ENCODE measurements at places on chromosomes 12 and 14.

DNA sequence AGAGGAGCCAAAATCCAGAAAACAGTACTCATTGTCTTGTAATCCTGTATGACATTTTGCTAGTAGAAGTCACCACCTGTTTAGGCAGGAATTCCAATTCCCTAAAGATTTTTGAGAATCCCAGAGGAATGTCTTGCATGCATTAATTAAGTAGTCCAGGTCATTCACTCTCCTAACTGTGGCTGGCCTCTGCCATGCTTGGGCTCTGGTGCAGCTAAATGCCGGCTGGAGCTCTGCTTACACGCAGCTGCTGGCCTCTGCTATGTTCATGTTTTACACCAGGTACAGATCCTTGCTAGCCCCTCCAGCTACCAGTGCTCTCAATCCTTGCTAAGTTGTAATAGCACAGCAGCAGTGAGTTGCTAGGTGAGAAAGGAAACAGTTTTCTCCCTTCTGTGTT lies 16.3 kb upstream of the HIF1A start:
- no peak for DNase-seq

GRCh38 chr12:130504840-130505175 lies 167.1 kb downstream of the PIWIL1 start:
- DNase-seq = no peak

DNA sequence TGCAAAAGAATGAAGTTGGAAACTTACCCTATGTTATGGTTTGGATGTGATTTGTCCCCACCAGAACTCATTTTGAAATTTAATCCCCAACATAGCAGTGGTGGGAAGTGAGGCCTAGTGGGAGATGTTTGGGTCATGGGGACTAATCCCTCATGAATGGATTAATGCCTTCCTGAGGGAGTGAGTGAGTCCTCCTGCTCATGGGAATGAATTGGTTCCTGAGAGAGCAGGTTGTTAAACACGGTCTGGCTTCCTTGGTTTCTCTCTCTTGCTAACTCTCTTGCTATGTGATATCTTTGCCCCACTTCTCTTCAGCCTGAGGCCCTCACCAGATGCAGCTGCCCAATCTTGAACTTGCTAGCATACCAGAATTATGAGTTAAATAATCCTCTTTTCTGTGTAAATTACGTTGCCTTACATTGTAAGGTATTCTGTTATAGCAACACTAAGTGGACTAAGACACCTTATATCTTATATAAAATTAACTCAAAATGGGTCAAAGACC lies 22.2 kb upstream of the CCDC91 start:
- no peak for DNase-seq

- DNase-seq = no peak
Measured at GRCh38 chr14:96781371-96781770, 15.8 kb upstream of the VRK1 start.

Data from RWPE2 (cell line).